ENCODE measurements at places on chromosomes 1 and 21. TPM values are rescaled to one million over a fixed set of nuclear protein-coding genes. Genes with fewer than 3 reads are reported as not detected.

- DNase-seq: no peak
These were observed 45.8 kb upstream of the TTC34 start for GRCh38 chr1:2847086-2847985.

S100A11 gene
- total RNA-seq: 239 TPM

- no peak for DNase-seq
These were observed 44.3 kb downstream of the CD34 start for GRCh38 chr1:207866471-207867135.

DNA sequence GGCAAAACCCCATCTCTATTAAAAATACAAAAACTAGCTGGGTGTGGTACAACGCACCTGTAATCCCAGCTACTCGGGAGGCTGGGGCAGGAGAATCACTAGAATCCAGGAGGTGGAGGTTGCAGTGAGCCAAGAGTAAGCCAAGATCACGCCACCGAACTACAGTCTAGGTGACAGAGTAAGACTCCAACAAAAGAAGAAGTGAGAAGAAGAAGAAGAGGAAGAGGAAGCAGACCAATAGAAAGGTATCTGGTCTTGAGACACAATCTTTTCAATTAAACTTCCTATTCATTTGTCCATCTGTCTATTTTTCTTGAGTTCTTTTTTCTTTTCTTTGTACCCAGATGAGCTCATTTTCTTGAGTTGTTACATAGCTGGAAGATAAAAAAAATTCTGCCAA is 55.7 kb upstream of the ACADM start:
- no peak for DNase-seq

DNA sequence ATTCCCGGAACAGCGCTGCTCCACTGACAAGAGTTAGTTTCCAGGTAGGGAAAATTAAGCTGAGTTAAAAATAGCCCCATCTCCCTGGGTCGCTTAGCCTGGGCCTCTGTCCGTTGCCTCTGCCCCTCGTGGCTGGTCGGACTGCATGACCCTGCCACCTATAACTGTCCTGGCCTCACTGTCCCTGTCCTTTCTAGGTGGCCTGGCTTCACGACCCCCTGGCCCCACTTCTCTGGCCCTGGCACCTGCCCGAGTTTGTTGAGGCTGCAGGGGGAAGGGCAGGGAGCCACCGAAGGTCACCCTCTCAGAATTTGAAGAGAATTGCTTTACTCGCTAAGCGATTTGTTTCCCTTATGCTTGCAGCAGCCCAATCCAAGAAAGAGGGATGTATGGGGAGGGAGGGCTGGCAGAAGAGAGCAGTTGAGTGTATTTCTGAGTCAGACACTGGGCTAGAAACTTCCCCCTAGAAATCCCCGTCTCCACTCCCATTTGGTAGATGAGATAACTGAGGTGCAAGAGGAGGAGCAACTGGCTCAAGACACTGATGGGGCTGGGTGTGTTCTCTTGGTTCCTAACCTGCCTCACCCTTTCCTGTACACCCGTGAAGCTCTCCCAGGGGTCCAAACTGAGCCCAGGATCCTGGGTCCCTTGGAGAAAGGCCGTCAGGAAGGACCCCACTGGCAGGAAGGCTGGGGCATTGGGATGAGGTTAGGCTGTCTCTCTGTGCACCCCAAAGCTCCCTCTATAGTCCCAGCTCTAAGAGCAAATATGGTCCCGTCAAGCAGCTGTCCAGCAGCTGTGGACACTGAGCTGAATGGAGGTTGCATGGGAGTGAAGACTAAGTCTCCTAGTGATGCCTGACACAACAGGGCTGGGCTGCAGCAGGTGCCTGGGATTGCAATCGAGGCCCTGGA is 2.9 kb upstream of the EDN2 start:
- DNase-seq: no peak

- DNase-seq: no peak
These were observed 9.9 kb upstream of the F3 start for GRCh38 chr1:94551449-94551848.

- DNase-seq: no peak
These were observed 26.4 kb downstream of the LRRC53 start for GRCh38 chr1:74486036-74486435.

GRCh38 chr1:17244821-17245740 is 3.8 kb upstream of the PADI3 start:
- DNase-seq: no peak

TNNI3K gene
- total RNA-seq: not detected

VWA5B1 gene
- total RNA-seq: not detected

DNA sequence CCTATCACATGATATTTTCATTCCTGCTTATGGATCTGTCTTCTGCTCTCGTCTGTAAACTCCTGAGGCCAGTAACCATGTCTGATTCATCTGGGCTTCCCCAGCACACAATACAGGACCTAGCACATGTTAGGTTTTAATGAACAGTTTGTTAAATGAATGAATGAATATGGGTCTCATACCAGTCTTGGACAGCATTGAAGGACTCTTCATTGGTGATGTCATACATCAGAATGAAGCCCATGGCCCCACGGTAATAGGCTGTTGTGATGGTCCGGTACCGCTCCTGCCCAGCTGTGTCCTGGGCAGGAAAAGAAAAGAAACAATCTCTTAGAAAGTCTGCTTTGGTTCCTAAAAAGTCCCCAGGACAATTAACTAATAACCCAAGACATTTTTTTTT is 53.4 kb downstream of the RAB3B start:
- no peak for DNase-seq

NTMT2 gene
- total RNA-seq: not detected

GALE gene
- 11.2 TPM for total RNA-seq

- DNase-seq: no peak
These were observed 152.4 kb downstream of the KCTD3 start for GRCh38 chr1:215719552-215719951.

RIMKLA gene
- total RNA-seq: 0.03 TPM

PRELP gene
- not detected for total RNA-seq

DNA sequence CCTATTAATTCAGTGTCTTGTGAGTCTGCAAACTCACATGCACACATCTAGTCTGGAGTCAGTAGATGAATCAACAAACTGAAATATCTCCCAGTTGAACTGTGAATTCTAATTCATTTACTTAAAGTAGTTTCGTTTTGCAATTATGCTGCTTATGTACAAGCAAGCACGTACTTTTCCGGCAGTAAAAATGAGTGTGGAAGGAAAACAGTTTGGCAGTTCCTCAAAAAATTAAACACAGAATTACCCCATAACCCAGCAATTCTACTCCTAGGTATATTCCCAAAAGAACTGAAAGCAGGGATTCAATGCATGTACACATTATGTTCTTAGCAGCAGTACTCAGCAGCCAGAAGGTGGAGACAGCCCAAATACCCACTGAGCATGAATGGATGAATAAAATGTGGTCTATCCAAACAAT is 49.3 kb downstream of the GNB1 start:
- no peak for DNase-seq

GRCh38 chr1:68953311-68953710 is 456.4 kb upstream of the DEPDC1 start:
- no peak for DNase-seq

DNA sequence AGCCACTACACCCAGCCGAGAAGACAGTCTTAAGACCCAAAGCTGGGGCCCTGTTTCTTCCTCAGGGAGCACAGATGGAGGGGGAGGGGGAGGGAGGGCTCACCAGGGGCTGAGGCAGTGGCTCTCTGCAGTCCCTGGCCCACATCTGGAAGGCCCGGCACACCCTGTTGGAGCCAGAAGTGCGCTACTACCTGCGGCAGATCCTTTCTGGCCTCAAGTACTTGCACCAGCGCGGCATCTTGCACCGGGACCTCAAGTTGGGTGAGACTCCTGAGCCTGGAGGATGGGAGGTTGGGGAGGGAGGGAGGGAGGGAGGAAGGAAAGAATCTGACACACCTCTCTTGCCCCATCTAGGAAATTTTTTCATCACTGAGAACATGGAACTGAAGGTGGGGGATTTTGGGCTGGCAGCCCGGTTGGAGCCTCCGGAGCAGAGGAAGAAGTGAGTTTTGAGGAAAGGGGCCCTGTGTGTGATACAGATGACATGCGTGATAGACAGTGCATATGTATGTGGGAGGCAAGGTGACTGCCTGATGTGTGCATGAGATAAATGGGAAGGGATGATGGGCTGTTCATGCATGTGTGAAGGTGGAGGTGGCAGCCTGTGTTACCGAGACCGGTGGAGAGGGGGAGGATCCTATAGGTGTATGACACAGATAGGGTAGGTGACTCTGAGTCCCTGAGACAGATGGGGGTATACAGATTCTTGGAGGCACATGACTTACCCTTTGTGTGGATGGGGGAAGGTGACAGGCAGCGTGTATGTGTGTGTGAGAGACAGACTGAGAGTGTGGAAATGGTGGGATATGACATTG is 1.5 kb downstream of the PLK3 start:
- peak; percentile 76 for DNase-seq

ADORA1 gene
- not detected for total RNA-seq

DNA sequence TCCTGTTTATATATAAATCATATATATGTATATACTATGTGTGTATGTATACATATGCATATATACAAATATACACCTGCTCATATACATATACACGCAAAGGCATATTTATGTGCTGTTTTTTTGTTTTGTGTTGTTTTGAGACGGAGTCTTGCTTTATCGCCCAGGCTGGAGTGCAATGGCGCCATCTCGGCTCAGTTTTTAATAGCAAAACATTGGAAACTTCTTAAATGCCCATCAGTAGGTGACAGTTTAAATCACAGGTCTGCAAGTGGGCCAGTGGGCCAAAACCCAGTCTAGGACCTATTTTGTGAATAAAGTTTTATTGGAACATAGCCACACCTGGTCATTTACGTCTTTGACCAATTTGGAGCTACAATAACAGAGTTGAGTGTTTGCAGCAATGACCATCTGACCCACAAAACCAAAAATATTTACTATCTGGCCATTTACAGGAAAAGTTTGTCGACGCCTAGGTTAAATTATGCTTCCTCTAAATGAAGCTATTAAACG is 132.3 kb downstream of the TOMM20 start:
- DNase-seq: no peak

C8B gene
- total RNA-seq: not detected

SYT14 gene
- total RNA-seq: not detected

DNA sequence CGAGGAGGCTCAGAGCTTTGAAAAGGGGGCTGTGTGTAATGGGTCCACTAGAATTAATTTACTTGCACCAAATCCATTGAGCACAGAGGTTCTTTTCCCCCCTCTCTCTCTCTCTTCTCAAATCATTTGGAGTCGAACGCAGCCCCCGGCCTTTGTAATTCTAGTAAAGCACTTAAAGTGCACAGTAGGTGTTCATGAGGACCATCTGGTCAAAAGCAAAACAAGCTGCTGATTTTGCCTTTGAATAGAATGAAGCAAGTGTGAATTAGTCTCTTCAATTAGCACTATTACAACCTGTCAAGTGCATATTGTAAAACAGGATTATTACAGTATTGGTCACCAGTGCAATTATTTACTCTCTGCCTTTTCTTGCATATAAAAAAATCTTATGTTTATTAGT is 259.9 kb downstream of the FAF1 start:
- no peak for DNase-seq
